Stimulated activated CD8-positive, alpha-beta memory T cell treated with anti-CD3 and anti-CD28 coated beads, Interleukin-4, amount 100 ng/mL, for 1 hour (primary cell): ENCODE measurements at places on chromosomes 1 and 21.

- DNase-seq = no peak
Measured at GRCh38 chr1:234281826-234282489, 91.3 kb upstream of the COA6 start.

GRCh38 chr1:32266921-32267591 lies 16.0 kb downstream of the LCK start:
- DNase-seq = no peak

- no peak for DNase-seq
Measured at GRCh38 chr1:229928767-229929166, 138.3 kb upstream of the GALNT2 start.

- DNase-seq = no peak
Measured at GRCh38 chr1:229988534-229988933, 78.5 kb upstream of the GALNT2 start.

DNA sequence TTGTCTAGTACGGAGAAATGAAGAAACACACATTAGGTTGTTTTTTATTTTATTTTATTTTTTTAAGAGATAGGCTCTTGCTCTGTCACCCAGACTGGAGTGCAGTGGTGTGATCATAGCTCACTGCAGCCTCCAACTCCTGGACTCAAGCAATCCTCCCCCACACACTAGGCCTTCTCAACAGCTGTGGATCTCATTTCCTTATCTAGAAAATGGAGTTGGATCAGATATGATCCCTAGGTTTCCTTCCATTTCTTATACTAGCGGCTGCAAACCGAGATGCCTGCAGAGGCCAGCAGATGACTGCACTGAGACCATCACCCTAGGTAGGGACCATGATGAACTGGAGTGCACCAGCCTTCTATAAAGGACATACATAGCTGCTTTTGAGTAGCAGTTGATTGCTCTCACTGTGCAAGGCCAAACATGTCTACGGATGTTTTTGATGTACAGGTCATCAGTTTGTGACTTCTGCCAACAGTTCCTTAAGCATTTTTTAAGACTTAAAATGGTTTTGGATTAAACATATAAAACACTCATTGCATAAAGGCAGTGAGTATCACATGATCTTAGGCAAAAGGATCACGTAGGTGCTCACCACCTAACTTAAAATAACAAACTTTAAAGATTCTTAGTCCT lies 11.4 kb upstream of the KLHL12 start:
- no peak for DNase-seq

- no peak for DNase-seq
Measured at GRCh38 chr1:214248311-214249085, 32.5 kb upstream of the SMYD2 start.

GRCh38 chr1:163240705-163241104 lies 38.0 kb upstream of the RGS5 start:
- no peak for DNase-seq

- DNase-seq = no peak
Measured at GRCh38 chr1:47856996-47857395, 140.2 kb downstream of the TRABD2B start.

GRCh38 chr1:34128186-34128889 lies 36.7 kb downstream of the CSMD2 start:
- no peak for DNase-seq

DNA sequence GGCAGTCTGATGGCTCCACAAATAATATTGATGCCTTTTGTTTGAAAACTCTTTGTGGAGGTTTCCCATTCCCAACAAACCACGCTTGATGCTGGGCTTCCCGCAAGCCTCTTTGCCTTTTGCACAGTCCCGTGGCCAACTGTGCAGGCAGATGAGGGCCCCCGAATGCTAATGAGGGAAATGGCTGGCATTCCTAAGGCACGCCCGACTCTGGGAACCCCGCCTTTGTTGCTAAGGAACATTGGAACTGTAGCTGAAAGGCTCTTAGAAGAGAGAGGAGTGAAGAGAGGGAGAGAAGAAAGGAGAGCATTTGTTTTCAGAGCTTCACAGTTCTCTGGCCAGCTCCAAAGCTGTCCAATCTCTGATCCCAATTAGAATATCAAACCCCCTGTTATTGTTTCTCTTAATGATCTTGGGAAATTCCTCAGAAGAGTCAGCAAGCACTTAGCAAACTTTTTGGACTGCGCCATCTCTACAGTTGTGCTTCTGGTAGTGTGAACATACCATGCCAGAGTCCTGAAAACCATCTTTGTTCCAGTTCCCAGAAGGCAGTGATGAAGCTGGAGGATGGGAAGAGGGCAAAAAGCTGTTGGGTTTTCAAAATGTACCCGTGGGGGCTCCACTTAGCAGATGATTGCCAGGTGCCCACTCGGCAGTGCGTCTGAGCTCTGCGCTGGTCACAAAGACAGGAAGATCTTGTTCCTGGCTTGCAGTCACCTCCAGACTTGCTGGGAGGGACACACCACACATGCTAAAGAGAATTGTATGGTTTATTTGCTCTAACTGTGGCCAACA lies 60.1 kb upstream of the CYP2J2 start:
- no peak for DNase-seq

- no peak for DNase-seq
Measured at GRCh38 chr1:171999756-172000155, 158.5 kb downstream of the DNM3 start.

DNA sequence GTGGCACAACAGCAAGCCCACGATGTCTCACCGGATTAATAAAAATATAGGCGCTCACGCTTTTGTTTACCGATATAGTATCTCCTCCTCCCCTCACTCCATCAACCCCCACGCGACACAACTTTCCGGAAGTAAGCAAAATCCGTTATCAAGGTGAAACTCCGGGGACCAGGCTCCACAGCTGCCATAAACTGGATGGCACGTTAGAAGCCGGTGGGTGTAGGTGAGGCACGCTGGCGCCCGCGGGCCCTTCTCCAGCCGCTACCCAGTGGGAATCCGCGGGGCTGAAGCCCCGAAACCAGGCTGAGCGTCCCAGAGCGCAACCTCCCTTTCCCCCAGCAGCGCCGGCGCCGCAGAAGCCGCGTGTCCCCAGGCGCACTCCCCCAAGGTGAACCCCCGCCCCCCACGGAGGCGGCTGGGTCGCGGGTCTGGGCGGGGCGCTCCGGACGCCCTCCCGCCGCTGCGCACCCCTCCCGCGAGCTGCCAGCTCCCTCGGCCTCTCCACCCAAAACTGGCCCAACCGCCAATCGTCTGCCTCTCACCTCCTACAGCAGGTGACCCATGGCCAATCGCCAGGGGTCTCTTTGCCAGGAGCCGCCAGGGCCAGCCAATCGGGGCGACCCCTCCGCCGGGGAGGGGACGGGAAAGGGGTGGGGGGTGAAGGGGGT lies 112.4 kb downstream of the OSBPL9 start:
- DNase-seq = peak; percentile 72

GRCh38 chr1:226551299-226551698 lies 2.7 kb downstream of the STUM start:
- no peak for DNase-seq

DNA sequence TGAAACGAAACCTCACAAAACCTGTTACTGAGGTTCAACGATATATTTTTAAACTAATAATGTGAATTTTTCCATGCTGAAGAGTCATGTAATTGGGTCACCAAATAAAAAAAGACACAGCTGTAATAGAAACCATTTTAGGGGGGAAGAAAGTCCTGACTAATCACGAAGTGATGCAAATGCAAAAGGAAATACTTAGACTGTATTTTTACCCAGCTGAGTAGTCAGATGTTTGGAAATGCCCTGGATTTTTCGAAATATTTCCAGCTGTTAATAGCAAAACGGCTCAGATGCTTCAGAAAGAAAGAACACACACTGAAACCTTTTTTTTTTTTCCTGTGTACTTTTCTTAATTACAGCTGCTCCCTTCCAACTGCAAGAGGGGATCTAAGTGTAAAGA lies 210.3 kb downstream of the SETD4 start:
- no peak for DNase-seq

DNA sequence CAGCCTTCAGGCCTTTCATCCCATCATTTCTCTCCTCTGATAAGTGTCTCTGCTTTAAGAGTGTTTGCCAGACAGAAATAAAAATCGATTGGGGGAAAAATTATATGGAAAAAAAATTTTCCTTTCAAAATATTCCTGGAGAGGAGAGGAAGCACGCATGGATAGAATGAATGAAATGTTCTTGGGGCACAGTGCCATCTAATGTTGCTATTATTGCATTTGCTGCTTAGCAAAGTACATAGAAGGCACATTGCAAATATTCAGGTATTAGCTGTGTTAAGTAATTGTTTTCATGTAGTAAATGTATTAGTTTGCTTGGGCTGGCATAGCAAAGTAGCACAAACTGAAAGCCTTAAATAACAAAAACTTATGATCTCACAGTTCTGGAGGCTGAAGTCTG lies 18.1 kb downstream of the B3GALT5 start:
- no peak for DNase-seq

- DNase-seq = no peak
Measured at GRCh38 chr1:21956720-21957552, 19.8 kb upstream of the HSPG2 start.

- no peak for DNase-seq
Measured at GRCh38 chr21:43624339-43624738, 34.9 kb downstream of the HSF2BP start.

DNA sequence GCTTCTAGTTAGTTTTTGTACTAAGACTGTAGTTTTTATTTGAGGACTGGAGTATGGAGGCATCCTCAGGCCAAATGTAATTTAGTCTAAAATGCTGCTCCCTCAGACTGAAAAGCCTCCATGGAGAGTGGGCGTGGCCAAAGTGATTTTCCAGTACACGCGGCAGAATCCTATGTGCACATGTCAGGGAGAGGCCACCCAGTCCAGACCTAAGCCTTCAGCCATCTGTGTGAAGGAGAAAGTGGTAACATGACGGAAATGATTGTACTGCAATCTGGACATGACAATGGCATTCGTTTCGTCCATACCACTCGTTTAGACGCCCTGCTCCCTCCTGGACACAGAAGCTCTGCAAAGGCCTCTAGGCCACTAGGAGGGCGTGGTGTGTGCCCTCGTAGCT lies 56.2 kb downstream of the PCP4 start:
- DNase-seq = no peak

GRCh38 chr1:67735206-67735605 lies 50.2 kb downstream of the GADD45A start:
- no peak for DNase-seq
